Muscle of leg (tissue), 16 donors: ENCODE measurements at places on chromosomes 5 and 9.

GRCh38 chr9:13395156-13395555 is 115.7 kb upstream of the MPDZ start:
- DNase-seq: peak; percentile 59

- no peak for DNase-seq
These were observed 3.6 kb downstream of the RFK start for GRCh38 chr9:76390656-76391055.

GRCh38 chr9:88060746-88061145 is 77.5 kb downstream of the SPATA31C2 start:
- no peak for DNase-seq

- DNase-seq: peak; percentile 39
These were observed 345.0 kb downstream of the NNT start for GRCh38 chr5:43947935-43948334.
